Urinary bladder (tissue), 4 donors: ENCODE measurements at places on chromosomes 1 and 21. TPM values are rescaled to one million over a fixed set of nuclear protein-coding genes. Genes with fewer than 3 reads are reported as not detected.

DNA sequence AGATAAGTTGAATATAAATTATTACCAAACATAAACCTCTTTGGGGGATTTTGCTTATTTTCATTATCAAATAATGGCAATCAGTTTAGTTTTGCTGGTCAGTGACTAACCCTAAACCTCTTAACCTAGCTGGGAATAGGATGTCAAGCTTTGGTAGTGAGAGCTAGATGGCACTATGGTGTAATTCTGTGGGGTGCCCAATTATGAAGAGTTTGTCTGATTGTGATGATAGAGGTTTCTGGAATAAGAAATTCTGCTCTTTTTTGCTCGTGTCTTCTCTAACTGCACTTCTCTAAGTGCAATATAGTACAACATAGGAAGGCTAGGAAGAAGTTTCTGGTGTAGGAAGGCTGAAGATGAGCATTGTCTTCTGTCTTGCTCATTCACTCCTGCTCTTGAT, 59.8 kb downstream of the XCL1 start:
- DNase-seq, result no peak

GRCh38 chr1:25550155-25550506, 6.7 kb downstream of the LDLRAP1 start:
- no peak for DNase-seq

DNA sequence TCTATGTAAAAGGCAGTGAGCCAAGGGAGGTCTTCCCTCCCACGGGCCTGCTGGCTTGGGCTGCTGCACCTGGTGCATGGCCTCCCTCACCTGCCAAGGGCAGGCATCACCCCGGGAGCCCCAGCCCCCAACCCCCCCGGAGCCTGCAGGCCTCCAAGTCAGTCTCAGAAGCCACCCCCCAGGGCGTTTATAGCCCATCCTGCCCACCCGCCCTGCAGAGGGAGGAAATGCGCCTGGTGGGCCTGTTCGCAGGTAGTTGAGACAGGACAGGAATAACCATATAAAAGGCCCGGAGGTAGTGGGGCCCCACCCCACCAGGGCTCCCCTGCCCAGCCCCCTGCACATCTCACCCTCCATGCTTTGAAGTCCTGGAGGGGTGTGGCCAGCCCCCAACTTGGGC, 18.2 kb upstream of the ARF1 start:
- DNase-seq, result no peak

- DNase-seq, result no peak
Observed at GRCh38 chr1:189597083-189597482, 880.6 kb downstream of the BRINP3 start.

DNA sequence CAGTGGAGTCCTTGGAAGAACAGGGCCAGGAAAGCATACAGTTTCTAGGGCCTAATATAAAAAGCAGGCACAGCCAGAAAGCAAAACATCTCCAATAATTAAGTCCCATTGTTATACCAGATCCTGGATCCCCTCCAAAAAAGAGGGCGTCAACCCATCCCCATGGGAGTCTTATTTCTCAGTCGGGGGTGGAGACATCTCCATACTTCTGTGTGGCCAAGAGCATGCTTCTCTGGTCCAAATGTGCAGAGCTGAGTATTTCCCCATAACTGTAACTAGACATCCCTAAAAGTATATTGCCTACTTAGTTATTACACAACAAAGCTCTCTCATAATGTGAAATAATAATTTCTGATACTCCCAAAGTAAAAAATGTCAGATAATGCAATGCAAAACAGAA, 104.2 kb upstream of the SOX13 start:
- DNase-seq, result no peak

DNA sequence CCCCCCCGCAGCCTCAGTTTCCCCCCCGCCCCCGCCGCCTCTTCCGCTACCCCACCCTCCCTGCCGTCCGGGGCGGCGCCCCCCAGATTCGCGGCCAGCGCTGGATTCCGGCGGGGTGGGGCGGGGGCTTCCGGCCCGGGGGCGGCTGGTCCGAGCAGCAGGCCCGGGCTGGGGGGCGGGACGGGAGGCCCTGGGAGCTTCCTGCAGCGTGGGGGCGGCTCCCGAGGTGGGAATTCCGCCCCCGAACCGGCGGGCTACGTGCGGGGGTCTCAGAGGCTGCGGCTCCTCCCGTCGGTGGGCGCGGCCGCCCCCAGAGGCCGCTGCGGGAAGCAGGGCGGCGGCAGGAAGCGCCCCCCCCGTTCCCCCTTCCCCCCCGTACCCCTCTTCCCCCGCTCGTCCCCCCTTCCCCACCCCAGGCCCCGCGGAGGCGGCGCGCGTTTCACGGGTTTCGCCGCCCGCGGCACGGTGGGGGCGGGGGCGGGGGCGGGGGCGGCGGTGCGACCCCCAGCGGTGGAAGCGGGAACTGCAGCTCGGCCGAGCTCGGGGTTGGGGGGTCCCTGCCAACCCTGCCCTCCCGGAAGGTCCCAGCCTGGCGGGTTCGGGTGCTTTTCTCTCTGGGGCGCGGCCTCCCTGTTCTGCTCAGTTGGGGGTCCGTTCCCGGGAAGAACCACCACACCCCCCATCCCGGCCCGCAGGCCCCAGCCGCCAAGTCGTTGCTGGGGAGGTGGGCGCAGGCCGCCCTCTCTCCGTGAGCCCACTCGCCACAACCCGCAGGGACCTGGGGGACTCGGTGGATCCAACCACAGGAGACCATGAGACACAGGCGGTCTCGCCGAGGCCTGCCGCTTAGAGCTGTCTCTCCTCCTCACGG, 76.3 kb downstream of the MORN1 start:
- DNase-seq, result no peak

- DNase-seq, result no peak
Observed at GRCh38 chr1:218959784-218960183, 213.9 kb upstream of the LYPLAL1 start.

DNA sequence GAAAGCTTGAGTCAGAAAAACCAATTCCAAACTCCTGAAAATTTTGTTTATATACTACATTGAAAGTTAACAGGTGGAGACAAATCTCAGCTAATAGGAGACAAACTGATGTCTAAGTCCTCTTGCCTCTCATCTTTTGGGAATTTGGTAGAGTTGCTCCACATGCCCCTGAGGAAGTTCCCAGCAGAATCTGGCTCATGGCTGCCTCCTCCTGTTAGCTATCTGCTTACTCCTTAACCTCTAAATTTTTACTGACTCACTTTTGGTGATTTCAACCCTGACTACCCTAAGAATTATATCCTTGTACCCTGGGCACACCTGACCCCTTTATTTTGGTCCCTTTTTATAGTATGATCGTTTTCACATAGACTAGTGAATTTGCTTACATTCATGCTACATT, 633.7 kb upstream of the USP24 start:
- no peak for DNase-seq

DNA sequence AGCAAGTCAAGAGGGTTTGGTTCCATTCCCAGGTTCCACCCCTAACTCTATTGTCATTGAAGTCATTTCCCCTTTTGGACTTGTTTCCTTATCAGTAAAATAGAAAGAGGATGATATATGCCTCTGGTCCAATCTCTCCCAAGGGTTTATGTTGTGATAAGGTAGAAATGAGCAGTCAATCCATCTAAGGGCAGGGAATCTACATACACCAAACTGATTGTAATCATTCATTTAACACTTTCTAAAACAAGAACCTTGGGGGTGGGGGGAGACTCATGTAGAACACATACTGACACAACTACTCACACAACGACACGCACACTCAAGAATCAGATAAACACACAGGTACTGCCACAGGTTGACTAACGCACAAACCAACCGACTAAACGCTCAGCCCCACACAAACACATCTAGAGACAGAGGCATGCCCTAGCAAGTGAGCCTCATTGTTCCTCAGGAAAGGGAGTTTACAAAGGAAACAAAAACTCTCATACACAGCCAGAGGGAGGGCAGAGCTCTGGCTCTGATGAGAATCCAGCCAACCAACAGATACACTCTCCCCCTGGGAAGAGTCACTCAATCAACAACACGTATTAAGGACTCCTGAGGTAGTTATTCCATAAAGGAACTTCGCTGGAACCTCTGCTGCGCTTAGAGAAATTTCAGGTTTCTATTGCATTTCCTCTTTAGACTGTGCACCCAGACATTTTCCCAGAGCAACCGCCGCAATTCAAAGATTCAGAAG, 1.0 kb downstream of the F11R start:
- peak; percentile 56 for DNase-seq

DNA sequence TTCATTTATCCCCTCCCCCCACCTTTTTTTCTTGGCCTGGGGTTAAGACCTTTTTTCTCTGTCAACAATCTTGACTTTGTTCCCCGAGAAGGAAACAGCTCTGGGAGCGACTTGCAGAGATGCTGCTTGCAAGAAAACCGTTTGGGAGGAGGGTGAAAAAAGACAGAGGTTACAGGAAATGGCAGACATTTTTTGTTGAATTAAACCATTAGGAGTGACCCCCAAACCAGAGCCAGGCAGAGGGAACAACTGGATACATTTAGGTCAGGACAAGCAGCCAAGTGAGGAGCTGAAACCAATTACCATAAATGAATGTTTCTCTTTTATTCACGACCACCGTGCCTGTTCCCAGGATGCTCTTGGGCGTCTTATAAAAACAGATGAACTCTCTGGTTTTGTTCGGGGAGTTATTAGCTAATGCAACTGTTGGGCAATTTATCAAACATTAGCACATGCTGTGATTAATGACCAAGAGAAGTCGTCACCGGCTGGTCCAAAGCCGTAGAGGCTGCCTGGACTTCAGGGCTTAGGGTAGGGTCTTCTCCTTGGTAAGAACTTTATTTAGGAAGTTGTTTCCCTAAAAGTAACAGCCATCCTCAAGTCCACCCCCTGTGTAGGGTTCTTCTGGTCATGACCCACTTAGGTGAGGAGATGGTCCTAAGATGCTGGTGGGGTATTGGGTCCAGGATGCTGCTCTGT, 141.0 kb downstream of the FOXD2 start:
- DNase-seq, result peak; percentile 84

- DNase-seq, result no peak
Observed at GRCh38 chr1:16628361-16629111, 15.2 kb upstream of the NBPF1 start.

- DNase-seq, result no peak
Observed at GRCh38 chr1:153510984-153511410, 24.8 kb downstream of the S100A6 start.

DNA sequence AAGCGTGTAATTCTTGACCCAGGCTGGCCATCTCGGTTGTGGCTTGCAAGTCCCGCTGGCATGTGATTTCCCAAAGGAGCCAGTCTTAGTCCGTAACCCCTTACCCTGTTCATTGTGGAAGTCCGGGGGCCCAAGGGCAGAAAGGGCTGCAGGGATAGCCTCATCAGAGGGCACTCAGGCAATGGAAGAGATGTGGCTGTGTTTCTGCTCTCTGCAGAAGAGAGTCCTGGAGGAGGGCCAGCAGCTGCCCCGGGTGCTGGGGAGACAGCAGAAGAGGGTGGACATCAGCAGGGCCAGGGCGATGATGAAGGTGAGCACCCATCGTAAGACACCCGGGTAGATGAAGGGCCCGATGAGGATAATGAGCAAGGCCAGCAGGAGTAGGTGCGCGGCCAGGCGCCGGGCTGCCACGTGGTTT, 830 bp downstream of the RNF186 start:
- no peak for DNase-seq

DNA sequence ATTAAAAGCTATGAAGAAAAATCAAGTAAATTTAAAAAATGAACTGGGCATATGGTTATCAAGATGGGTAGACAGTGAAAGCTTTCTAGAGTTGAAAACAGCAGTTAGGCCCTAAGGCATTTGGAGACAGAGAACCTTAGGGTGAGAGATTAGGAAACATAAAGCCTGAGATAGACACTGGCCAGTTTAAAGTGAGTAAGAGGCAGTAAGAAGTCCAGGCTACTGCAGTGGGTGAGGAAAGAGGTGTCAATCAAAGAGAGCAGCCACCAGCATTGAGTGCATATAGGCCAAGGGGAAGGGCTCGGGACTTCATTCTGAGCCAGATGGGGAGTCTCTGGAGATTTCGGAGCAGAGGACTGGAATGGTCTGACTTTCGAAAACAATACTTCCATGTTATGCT, 1360.5 kb upstream of the ADGRL4 start:
- DNase-seq, result no peak

GRCh38 chr1:62362061-62362917, 43.1 kb upstream of the KANK4 start:
- DNase-seq, result no peak

DNA sequence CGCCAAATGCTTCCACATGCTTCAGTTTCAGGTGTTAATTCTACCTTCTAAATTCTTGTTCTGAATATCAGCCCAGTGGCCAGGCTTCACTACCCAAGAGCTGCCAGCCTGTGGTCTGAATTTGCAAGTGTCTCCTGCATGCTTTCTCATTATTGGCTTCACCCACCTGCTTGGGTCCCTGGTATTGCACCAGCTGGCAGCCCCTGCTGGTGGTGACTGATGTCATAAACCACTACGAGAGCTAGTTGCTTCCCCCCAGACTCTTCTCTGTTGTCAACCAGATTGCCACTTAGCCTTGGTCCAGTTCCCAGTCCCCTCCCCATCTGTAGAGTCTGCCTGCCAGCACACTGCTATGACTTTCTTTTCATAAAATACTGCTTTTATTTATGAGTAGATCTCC, 197.7 kb upstream of the DUSP10 start:
- no peak for DNase-seq

GRCh38 chr1:58996341-58997059, 212.7 kb upstream of the JUN start:
- DNase-seq, result no peak

DNA sequence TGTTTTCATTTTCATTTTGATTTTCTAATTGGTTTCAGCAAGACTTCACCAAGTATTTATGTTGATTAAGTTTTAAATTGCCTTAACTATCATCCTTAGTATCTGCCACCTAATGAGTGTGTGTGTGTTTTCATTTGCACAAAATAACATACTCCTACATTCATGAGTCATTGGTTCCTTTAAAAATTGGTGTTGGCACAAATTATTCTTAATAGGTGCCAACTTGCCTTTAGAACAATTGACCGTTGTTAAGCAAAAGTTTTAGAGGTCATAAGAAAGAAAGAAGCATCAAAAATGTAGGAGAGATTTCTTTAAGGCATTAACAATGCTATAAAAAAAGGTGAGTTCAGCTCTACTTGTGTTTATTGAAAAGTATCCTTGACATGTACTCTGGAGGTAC, 77.5 kb downstream of the FNBP1L start:
- no peak for DNase-seq

- no peak for DNase-seq
Observed at GRCh38 chr1:214670098-214670497, 67.1 kb downstream of the CENPF start.

GRCh38 chr1:55323760-55324159, 108.6 kb upstream of the USP24 start:
- no peak for DNase-seq

GRCh38 chr1:53334312-53334711, 6.4 kb upstream of the LRP8 start:
- DNase-seq, result no peak

GRCh38 chr1:22944346-22945055, 28.2 kb downstream of the LACTBL1 start:
- no peak for DNase-seq

Gene CD34
- total RNA-seq, result 42.5 TPM

Gene RAD54L
- 2.6 TPM for total RNA-seq

Gene KCND3
- total RNA-seq, result 5.4 TPM

Gene FNBP1L
- 71.4 TPM for total RNA-seq

Gene SLC9C2
- total RNA-seq, result not detected

Gene SLAMF9
- total RNA-seq, result not detected

Gene MNDA
- 9.0 TPM for total RNA-seq

Gene CELA3A
- not detected for total RNA-seq

Gene CACNA1S
- 1.9 TPM for total RNA-seq
